Activated CD8-positive, alpha-beta memory T cell treated with anti-CD3 and anti-CD28 coated beads for 4 hours (primary cell): ENCODE measurements at places on chromosomes 1 and 21.

- DNase-seq = no peak
Observed at GRCh38 chr1:210257698-210258529, 25.3 kb downstream of the SERTAD4 start.

- DNase-seq = no peak
Observed at GRCh38 chr1:10905841-10906655, 106.4 kb upstream of the TARDBP start.

DNA sequence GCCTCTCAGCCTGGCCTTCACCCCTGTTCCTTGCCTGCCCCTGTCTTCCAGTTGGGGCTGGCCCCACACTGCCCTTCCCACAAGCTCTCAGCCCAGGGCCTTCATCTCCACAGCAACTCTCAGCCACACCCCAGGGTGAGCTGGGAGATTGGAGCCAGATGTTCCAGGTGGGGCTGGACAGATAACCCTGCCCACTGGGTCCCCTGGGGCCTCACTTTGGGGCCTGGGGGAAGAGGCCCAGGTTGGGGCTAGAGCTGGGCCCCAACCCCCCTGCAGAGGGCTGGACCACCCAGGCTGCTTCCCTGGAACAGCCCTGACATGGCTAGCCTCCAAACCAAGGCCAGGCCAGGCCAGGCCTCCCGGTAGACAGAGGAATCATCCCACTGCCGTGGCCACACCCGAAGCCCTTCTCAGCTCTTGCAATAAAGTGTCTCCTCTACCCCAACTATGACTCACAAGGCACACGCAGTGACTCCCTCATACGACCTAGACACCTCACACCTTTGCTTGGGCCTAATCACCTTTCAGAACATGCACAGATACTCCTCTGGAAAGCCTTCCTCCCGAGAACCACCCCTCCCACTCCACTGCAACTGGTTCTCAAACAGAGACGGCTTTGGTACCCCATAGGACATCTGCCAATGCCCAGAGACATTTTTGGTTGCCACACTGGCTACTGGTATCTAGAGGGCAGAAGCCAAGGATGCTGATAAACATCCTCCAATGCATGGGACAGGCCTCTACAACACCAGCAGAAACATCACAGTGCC lies 22.2 kb downstream of the SLC2A1 start:
- no peak for DNase-seq

- DNase-seq = no peak
Observed at GRCh38 chr1:217919683-217920388, 288.7 kb downstream of the SPATA17 start.

DNA sequence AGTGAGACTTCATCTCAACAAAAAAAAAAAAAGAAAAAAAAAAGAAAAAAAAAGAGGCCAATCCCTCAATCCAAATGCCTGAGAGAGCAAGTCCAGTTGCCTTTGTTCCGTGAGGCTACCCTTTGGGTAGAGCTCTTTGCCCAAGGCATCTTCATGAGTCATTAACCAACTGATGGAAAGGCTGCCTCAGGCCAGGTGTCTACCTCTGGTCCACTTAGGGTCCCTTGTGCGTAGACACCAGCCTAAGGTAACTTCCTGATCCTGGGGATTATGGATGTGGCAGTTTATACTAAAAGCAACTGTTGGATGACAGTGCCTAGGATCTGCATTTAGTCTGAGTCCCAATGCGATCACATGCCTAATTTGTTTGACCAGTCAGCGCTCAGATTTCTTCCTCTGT lies 20.7 kb upstream of the ZNF326 start:
- DNase-seq = no peak

GRCh38 chr1:3732434-3733093 lies 19.7 kb upstream of the CCDC27 start:
- no peak for DNase-seq

DNA sequence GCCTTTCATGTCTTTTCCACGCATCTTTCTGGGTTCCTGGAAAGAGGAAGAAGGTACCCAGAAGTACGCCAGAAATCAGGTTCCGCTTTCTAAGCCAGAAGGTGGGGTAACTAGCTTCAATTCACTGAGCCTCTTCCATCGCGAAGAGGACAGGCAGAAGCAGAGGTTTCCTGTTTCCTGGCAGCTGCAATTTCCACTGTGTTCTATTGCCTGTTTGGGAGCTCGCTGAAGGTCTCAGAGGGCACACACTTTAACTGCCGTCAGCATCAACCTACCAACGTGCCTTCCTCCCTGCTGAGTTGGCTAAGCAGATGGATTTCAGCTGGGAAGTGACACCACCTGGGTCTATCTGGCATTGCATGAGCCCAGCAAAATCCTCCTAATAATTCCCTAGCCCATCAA lies 10.0 kb downstream of the NCF2 start:
- no peak for DNase-seq

- DNase-seq = peak; percentile 41
Observed at GRCh38 chr1:209692745-209693504, 11.7 kb upstream of the HSD11B1 start.

GRCh38 chr1:220884981-220885918 lies 6.0 kb downstream of the HLX start:
- no peak for DNase-seq

DNA sequence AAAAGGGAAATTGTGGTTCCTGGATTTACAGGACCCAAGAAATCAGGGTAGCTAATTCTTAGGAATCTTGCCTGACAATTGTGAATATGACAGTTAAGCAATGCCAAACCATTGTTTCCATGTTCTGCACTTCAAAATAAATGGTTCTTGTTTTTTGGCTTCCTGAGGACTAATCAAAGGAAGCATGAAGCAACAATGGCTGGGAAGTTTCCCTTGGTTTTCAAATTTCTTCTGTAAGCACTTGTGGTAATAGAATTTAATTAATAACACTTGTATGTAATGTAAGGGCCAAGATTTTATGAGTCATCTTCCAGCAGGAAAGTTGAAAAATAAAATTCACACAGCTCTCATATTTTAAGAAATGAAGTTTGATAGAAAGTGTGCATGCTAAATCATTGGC lies 31.7 kb downstream of the JAM2 start:
- no peak for DNase-seq

- no peak for DNase-seq
Observed at GRCh38 chr1:181392613-181393220, 90.6 kb upstream of the CACNA1E start.

- no peak for DNase-seq
Observed at GRCh38 chr1:59570524-59570923, 244.2 kb upstream of the HOOK1 start.

- no peak for DNase-seq
Observed at GRCh38 chr1:205449750-205450443, 5.9 kb downstream of the BLACAT1 start.

DNA sequence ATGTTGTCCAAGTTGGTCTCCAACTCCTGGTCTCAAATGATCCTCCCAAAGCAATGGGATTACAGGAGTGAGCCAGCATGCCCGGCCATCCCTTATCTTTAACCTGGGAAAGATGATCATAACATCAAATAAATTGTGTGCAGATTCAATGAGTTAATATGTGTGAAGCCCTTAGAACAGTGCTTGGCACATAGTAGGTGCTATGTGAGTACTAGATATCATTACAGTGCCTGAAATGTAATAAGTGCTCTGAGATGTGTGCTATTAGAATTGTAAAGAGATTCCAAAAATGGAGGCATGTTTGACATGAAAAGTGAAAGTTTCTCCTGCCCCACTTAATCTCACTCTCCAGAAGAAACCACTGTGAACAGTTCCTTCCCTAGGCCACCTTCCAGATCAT lies 71.8 kb downstream of the RUNX3 start:
- DNase-seq = no peak

- DNase-seq = no peak
Observed at GRCh38 chr1:53172426-53173128, 24.0 kb upstream of the CPT2 start.

GRCh38 chr1:247638781-247639180 lies 33.4 kb downstream of the OR2G3 start:
- no peak for DNase-seq

DNA sequence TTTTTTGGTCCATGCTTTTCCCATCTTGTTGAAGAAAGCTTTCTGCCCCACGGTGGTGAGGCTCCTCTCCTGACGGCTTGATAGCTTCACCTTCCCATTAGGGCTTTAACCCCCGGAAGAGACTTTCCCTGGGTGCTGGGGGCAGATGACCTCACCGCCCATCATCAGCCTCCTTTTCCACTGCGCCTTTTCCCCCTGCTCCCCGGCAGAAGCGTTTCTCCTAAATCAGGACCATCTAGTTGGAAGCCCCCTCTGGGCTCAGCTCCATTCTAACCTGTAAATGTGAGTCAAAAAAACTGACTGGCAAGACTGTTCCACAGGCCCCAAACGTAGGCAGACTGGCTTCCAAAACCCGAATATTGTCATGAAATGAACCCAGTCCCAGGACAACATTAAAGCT lies 6.7 kb downstream of the POFUT2 start:
- DNase-seq = no peak

DNA sequence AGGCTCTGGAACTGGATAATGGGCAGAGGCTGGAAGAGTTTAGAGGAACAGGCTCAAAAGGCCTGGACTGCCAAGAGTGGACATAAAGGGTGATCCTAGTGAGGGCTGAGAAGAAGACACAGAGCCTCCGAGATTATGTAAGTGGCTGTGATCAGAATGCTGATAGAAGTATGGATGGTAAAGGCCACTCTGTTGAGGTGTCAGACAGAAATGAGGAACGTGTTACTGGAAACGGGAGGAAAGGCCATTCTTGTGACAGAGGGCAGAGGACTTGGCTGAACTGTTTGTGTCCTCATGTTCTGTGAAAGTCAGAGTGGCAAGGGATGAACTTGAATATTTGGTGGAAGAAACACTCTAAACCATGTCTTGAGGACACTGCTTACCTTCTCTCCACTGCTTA lies 6.7 kb upstream of the ABCG1 start:
- no peak for DNase-seq

DNA sequence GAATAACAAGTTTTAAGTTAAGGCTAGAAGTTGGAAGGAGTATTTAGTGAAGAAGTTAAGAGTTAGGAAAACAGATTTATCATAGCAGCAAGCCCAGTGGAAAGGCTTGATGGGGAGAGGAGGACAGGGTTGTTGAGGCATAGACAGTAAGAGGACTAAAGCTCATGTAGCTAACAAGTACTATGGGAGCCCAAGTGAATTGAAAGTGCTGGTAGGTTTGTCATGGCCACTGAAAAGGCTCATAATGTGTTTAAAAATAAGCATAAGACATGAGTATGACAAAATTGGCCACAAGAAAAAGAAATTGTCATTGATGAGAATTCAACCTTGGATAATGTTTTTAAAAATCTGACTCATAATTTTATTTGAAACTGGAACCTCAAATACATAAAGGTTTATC lies 49.2 kb upstream of the CRB1 start:
- no peak for DNase-seq

DNA sequence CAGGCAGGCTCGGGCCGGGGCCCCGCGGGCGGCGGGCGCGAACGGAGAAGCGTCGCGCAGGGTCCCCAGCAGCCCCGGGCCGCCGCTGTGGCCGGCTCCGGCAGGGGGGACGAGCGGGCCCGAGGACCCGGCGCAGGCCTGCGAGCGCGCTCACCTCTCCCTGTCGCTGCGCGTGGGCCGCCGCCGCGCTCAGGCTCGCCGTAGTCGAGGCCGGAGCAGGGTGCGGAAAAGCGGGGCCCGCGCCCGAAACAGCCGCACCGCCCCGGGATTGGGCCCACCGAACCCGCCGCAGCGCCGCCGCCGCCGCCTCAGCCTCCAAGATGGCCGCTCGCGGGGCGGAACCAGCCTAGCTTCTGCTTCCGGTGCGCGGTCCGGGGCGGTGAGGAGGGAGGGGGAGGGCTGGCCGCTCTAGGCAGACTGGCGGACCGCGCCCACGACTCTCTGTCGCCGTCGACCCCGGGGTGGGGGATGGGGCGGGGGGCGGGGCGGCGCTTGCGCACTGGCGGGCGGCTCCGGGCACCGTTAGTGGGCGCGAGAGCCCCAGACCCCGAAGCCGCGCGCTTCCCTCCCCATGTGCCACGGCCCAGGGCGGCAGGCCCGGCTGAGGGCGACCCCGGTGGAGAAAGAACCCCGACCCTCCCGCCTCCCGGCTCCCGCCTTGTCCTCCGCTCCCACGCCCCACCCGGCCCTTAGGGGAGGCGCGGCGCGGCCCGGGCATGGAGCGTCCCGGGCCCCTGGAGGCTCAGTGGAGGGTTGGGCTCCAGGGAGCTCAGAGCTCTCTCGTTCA lies at the start of gene UBE2J2:
Gene UBE2J2 (minus strand): TSS at position 343 of the 787 bp plus-strand sequence. CDS start 5,862 bp downstream, outside the sequence.
- peak; percentile 85 for DNase-seq
